ENCODE measurements at places on chromosomes 7 and 10.

GRCh38 chr10:17668435-17669184, 24.7 kb downstream of the STAM start:
- DNase-seq, result no peak

DNA sequence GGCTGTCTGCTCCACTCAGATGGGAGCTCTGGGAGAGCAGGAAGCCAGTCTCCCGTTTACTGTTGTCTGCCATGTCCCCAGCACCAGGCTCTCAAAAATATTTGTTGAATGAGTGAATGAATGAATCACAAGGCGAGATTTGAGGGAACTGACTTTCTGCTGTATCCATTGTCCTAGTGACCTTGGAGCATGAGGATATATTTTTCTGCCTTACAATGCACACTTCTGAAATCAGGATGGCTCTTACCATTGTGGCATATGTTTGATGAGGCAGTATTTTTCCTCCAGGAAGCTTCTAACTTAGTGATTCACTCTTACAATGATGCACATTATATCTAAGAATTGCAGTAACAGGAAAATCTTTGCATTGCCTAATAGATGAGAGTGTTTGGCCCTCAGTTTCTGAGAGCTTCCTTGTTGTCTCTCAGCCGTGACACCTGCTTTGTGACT, 136.4 kb downstream of the RPS24 start:
- DNase-seq, result no peak

DNA sequence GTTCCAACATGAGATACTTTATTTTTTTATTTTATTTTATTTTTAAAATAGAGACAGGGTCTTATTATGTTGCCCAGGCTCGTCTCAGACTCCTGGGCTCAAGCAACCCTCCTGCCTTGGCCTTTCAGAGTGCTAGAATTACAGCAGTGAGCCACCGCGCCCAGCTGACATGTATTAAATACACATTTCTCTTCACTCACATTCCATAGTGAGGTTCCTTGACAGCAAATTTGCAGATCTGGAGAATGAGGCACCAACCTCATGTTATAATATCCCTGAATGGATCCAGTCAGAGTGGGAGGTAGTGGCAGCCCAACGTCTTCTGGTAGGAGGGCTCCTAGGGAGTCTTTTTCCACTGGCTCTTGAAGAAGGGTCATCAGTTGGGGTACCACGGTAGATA, 46.1 kb downstream of the OGDH start:
- DNase-seq, result no peak

- no peak for DNase-seq
These were observed 53.1 kb upstream of the NPS start for GRCh38 chr10:127496035-127496434.

GRCh38 chr10:114393886-114394285, 10.4 kb downstream of the AFAP1L2 start:
- no peak for DNase-seq

- no peak for DNase-seq
These were observed 165.5 kb downstream of the LRRN3 start for GRCh38 chr7:111256391-111256790.

GRCh38 chr7:47045207-47046051, 536.5 kb downstream of the TNS3 start:
- no peak for DNase-seq

DNA sequence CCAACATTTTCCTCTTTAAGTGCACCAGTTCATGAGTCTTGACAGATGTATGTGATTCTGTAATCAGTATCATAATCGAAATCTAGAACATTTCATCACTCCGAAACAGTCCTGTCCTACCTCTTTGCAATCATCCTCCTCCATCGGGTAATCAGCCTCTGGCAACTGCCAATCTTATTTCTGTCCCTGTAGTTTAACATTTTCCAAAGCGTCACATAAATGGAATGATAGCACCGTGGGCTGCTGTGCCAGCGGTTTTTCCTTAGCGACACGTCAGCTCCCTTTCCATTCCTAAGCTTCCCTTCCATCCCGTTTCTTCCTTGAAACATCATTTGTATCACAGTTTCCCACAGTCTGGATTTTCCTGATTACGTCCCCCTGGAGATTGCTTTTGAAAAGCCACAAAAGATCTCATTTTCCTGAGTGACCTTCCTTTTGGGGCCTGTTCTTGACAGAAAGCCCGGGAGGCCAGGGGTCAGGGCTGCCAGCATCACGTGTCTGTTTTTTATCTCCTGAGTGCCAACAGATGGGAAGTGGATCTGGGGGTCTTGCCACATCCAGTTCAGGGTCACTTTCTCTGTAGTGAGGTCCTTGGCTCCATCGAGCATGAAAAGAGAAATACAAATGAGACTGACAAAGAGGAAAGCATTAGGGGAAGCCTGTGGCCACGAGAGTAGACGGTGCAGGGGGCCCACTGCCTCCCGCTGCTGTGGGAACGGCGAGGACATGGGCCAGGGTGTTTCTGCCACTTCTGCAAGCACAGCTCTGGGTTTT, 31.6 kb downstream of the TMEM120A start:
- no peak for DNase-seq

GRCh38 chr7:11473807-11474424, 358.1 kb downstream of the THSD7A start:
- DNase-seq, result no peak

DNA sequence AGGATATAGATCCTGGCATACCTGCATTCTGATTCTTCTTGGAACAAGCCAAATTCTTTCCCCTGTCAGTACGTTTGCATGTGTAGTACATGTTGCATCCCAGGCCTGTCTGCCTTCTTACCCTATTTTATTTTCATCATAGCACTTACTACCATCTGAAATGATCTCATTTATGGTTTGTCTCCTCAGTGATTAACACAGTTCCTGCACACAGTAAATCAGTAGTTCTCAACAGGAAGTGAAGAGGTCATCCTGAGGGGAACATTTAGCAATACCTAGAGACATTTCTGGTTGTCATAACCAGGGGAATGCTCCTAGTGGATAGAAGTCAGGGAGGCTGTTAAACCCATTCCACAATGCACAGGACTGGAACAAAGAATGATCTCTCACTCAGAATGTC, 38.2 kb upstream of the SLC26A4 start:
- no peak for DNase-seq

DNA sequence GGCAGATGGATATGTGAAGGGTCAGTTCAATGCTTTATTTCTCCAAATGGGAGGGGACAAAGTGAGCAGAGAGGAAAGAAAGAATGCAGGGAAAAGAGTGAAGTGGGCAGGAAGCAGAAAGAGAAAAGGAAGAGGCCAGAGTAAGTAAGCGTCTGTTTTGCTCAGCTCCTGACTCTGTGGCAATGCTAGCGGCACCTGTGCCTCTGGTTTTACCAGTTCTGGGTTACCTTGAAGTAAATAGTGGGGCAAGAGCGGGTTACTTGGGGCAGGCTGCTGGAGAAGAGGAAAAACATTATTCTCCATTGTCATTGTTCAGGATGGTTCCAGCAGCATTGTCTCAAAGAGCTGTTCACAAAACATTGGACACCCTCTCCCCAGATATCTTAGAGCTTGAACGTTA, 1.9 kb downstream of the TAS2R40 start:
- no peak for DNase-seq

- no peak for DNase-seq
These were observed 30.1 kb upstream of the PTPRN2 start for GRCh38 chr7:158617737-158618128.

DNA sequence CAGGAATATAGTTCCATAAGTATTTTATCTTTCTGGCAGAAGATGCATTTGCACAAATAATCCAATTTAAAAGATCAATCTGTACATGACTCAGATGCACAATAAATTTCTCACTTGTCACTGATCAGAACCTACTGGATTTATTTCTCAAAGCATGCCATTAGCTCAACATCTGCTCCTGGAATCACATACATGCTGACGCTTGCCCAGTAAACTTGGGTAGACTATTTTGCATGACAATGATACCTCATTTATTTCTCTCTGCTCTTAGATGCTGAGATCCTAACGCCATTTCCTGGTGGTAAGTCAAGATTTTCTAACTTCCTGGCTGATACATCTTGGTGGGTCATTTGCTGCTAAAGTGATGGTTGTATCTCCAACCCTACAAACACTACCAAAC, 33.8 kb upstream of the C10orf120 start:
- no peak for DNase-seq

DNA sequence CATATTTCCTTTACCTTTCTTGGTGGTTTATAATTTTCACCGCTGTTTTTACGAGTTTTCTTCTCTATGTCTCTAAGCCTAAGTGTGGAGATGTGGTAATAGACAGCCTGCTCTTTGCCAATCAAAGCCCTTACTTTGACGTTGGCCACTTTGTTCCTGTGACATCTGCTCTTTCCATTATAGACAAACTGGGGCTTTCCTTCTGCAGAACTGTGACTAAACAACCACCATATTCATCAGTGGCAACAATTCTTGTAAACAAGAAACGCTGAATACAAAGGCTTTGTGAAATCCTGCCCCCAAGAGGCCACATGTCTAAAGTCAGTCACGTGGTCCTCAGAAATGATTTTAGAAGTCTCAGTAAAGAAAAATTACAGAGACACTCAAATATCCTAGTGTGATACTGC, 59.6 kb upstream of the CAPZA2 start:
- DNase-seq, result no peak

GRCh38 chr7:115128154-115128553, 206.3 kb downstream of the MDFIC start:
- no peak for DNase-seq

DNA sequence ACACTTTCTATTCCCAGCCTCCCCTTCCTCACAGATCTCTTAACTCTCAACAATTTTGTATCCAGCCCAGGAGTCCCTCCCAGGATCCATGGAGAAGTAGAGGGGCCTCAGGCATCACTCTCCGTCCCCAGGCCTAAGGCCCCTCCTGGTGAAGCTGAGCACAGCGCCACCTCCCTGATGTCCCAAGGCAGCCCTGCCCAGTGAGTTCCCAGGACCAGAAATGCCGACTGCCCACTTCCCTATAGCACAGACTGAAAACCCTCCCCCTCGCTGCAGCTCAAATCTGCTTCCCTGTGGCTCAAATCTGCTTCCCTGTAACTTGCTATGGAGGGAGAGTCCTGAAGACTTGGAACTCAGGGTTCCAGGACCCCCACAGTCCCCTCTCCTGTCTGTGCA, 35.6 kb downstream of the YKT6 start:
- no peak for DNase-seq

DNA sequence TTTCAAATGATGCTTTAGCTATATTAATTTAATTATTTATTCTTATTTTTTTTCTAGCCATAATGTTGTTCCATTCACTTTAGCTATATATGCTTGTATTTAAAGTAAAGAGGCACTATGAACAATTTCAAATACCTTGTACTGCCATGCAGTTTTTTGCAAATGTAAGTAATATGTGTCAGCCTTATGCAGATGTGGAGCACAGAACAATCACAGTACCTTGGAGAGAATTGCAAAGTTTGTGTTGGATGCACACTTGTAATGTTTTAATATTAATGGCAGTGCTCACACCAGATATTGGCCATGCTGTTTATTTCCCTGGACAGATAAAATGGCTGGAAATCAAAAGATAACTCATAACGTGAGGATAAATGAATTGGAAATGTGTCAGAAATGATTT, 663.5 kb upstream of the SEMA3D start:
- no peak for DNase-seq

GRCh38 chr7:40572810-40573465, 438.1 kb downstream of the SUGCT start:
- no peak for DNase-seq

DNA sequence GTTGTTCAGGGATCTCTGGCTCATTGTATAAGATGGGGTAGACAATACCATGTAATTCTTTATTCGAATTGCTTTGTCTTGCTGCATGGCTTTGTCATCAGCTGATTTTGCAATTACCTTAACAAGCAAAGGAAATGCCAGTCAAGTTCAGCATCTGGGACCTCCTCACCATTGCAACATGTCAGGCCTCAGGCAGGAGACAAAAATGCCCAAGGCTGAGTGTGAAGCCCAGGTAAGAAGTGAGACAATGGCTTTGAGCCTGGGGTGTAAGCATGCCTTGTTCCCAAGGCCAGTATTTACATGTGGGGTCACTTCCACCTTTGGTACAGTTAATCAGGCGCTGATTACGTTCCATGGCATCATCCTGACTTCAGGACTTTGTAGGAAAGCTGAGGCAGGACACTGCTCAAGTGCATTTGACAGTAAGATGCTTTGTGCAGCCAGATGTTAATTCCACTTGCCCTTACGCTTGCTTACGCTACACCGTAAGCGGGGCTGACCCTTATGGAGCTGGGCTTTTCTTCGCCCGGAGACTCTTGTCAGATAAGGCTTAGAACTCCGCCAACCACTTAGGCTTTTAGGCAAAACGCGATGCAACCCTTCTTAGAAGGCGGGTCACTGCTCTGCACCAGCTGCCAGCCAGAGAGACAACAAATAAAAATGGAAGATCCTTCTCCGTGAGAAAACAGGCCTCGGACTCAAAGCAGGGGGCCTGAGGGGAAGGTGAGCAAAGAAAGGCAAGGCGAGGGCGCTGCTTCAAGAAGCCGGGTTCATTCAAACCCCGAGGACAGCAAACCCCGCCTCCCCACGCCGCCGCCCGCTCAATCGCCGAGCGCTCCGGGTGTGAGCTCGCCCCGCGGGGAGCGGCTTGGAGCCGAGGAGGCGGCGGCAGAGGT, 1.3 kb upstream of the SP4 start:
- no peak for DNase-seq

GRCh38 chr7:139730746-139731612, 46.8 kb downstream of the HIPK2 start:
- DNase-seq, result no peak

DNA sequence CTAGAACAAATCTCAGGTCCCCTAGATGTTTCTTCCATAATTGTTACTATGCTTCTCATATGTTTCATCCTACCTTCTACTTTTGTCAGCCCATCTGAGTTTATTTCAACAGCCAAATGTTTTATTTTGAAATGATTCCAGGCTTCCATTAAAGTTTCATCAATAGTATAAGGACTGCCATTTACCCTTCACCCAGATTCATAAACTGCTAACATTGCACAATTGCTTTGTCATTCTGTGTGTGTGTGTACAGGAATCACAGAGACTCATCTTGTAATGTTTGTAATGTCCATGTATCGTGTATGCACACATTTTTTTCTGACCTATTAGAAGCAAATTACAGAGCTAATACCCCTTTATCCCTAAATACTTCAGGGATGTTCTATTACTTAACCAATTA, 25.5 kb downstream of the MMRN2 start:
- no peak for DNase-seq
